AG09309 (cell line): ENCODE measurements at places on chromosomes 4 and X.

DNA sequence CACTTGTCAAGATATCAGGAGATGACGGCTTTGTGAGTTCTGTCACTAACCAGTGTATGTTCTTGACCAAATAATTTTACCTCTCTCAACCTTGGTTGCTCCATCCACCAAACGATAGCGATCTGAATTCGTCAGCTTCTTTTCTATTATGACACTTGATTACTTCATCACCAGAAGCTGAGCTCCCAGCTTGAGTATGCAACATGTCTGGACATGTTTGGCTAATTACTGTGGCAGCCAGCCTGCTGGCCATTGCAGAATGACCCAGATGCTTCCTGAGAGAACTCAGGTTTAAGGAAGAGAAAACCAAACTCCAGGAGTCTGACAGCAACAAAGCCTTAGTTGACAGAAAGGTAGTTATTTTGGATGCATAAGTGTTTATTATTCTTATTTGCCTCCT, 46.4 kb upstream of the PARM1 start:
- DNase-seq: peak; percentile 20

GRCh38 chr4:13980317-13981310, 353.1 kb upstream of the BOD1L1 start:
- peak; percentile 89 for DNase-seq

- no peak for DNase-seq
Measured at GRCh38 chr4:145928748-145929147, 9.9 kb downstream of the ZNF827 start.

DNA sequence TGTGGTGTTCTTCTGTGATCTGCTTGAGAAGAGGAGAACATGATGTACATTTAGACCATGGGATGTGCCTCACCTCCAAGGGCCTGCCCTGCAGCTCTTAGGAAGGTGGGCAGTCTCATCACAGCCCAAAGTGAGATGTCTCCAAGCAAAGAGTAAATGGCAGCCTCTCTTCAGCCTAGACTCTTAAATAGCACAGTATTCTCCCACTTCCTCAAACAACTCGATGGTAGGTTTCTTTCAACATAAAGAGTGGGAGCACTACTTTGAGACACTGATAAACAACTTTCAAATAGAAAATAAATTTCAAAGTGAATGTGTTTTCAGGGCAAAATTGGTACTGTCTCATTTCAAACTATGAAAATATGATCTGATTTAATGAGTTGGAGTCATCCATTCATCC, 35.2 kb downstream of the EDNRA start:
- DNase-seq: no peak

DNA sequence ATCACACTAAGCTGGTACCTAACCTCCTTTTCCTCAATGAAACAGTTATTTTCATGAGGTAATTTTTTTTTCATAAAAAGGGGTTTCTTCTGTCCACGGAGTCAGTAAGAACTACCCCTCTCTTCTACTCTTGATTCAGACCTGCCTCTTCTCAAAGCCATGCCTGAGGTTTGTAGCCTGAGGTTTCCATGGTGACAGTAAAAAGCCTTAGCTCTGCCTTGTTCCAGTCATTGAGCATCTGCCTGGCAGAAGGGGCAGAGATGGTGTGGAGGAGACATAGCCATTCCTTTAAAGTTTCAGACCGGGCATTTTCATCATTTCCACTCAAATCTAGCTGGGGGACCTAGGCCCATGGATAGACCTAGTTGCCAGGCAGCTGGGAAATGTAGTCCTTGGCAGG, 135.5 kb downstream of the REPS2 start:
- no peak for DNase-seq

DNA sequence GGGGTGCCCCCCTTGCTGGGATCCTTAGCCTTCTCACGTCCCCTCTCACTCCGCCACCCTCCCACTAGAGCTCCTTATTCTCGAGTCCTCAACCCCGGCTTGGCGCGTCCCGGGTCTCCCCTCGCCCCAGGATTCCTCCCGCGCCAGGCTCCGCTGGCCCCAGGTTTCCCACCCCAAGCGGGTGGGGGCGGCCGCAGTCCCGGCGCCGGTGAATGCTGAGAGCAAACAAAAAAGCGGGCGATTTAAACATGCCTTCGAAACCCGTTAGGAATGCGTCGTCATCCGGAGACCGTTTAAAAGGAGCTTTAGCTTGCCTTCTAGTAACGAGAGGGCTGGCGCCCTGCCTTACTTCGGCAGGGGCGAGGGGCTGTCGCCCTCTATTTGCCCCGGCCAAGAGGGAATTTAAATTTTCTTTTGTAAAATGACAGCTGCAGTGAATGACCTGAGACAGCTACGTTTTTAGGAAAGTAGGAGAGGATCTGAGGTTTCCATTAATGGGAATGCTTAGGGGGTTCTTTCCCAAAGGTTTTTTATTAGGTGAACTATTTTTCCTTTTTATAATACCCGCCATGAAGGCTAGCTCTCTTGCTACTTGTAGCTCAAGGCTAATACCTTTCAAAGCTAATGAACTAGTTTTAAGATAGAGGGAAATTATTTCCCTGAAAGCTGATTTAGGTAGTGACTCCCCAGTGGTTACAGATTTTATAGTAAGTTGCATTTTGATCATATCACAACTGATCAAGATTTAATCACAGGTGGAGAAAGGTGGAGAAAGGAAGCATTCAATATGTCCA, 3.1 kb downstream of the JADE1 start:
- DNase-seq: no peak

DNA sequence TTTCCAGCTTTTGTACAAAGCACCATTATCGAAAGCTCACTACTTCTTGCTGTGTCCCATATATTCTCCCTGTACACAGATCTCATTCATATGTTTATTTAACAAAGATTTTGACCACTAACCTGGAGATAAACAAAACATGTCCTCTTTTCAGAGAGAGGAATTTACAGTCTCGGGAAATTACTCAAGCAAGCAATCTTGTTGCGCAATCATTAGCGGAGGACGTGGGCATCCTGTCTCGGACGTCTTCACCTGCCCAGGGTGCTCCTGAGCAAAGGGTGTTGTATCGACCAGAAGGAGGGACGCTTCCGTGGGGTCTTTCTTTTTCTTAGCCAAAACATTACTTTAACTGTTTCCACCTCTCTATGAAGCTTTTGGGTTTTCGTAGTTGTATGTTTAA, 66.5 kb upstream of the CLCN4 start:
- no peak for DNase-seq

GRCh38 chrX:15014281-15014680, 141.1 kb downstream of the MOSPD2 start:
- DNase-seq: no peak

- no peak for DNase-seq
Measured at GRCh38 chrX:36198575-36198974, 279.0 kb downstream of the CFAP47 start.

DNA sequence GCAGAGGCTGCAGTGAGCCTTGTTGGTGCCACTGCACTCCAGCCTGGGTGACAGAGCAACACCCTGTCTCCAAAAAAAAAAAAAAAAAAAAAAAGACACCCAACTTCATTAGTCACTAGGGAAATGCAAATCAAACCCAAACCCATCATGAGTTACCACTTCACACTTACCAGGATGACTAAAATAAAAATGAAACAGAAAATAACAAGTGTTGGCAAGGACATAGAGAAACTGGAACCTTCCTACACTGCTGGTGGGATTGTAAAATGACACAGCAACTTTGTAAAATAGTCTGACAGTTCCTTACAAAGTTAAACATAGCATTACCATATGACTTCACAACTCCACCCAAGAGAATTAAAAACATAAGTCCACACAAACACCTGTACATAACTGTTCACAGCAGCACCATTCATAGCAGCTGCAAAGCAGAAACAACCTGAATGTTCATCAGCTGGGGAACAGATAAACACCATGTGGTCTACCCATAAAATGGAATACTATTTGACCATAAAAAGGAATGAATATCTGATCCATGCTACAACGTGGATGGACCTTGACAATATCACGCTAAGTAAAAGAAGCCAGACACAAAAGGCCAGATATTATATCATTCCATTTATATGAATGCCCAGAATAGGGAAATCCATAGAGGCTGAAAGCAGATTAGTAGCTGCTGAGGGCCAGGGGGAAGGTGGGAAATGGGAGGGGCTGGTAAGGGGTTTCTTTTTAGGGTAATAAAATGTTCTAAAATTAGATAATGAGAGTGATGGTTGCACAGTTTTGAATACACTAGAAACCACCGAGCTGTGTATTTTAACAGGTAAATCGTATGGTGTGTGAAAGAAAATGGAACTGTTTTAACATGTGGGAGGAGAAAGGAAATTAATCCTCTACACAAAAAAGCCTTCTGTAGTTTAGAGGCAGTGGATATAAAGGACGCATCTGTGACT, 18.3 kb downstream of the CD99L2 start:
- no peak for DNase-seq

GRCh38 chrX:108304210-108304609, 134.0 kb downstream of the COL4A6 start:
- no peak for DNase-seq

GRCh38 chr4:40969501-40969900, 219.7 kb downstream of the NSUN7 start:
- DNase-seq: no peak

DNA sequence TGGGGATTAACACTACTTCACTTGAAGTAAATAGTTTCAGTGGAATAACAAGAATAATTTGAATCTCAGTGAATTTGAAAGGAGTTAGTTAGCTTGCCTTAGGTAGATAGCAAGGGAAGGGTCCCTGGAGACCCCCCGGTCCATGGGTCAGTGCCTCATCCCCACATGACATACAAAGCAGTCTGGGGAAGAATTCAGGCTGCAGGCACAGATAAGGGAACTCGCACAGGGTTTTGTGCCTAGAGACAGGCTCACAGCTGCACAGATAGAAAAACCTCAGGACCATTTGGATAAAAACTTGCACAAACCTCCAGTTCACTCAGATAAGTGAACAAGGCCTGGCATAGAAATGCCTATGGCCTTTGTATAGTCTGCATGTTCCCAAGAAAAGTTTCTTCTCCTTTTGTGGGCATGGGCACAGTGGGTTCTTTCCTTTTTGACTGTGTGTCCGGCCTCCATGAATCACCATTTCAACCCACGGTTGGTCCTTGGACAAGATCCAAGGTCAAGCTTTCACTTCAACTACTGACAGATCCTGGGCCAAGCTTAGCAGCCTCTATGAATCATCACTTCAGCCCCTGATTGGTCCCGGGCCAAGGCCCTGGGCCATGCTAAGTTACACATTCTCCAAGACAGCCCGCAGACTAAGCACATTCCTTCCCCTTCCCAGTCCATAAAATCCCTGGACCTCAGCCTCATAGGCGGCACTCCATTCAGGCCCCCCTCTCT, 108.3 kb upstream of the KLHL4 start:
- no peak for DNase-seq

- no peak for DNase-seq
Measured at GRCh38 chr4:56301997-56302496, 85.2 kb downstream of the AASDH start.

DNA sequence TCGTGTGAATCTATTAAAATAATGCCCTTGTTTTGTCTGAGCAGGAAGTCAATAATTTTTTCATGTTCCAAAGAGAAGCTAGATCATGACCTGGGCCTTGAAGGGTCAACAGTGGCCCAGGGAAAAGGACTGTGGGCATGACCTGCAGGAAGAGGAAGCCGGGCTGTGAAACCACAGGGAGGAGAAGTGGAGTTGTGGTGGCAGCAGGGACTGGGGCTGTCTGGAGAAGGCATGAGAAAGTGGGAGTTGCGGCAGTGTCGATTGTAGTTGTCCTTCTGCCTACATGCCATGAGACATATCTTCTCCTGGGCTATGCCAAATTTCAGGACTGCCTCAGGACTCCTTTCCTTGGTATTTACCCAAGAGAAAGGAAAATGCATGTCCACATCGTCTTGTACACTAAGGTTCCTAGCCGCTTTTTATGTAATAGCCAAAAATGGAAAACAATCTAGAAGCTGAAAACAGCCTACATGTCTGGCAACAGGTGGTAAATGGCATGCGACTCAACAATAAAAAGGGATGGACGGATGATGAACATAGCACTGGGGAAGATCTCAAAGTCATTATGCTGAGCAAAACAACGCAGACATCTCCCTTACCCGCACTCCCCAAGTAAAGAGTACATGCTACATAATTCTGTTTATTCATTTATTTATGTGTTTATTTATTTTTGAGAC, 13.6 kb upstream of the PTTG2 start:
- no peak for DNase-seq

DNA sequence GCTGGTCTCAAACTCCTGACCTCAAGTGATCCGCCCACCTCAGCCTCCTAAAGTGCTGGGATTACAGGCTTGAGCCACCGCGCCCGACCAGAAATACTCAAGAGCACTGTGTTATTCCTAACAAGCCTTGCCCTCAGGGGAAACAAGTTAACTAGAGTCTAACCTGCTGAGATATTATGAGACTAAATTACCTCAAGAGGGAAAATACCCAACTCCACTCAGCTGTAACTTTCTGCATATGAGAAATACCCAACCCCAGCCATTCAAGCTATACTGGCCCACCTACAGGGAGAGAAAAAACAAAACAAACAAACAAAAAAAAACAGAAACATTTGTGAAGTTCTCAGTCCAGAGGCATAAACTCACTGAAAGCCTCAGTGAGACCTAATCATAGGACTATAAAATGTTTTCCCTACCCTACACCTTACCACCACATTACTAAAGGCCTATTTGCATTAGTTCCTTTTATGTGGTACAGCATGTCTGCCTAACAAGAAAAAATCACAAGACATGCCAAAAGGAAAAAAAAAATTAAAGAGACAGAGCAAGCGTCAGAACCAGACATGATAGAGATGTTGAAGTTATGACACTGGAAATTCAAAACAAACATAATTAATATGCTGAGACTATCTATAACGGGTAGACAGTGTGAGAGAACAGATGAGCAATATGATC, 876.0 kb downstream of the FSTL5 start:
- DNase-seq: no peak

DNA sequence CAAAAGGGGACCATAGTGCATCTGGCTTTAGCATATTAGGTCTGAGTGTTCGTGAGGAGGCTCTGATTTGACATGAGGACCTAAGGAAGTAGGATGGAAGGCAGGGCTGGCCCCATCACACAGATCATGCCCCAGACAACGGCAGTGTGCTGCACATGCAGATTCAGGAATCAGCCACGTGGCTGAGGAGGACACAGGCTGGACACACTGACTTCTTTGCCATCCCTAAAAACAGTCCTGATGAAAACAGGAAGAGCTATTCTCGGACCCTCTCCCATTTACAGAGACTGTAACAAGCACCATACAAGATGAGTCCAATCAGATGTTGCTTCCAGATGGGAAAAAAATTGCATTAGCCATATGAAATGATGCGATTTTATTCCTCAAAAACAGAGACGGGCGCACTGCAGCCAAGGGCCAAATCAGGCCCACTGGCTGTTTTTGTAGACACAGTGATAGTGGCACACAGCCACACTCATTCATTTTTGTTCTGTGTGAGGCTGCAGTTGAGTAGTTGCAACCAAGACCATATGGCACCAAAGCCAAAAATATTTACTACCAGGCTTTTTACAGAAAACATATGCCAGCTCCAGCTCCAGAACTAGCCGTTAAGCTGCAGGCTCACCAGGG, 41.0 kb downstream of the ACSL1 start:
- no peak for DNase-seq

- no peak for DNase-seq
Measured at GRCh38 chrX:33379839-33380238, 168.5 kb upstream of the DMD start.
